ENCODE measurements at places on chromosomes 7 and 10.

DNA sequence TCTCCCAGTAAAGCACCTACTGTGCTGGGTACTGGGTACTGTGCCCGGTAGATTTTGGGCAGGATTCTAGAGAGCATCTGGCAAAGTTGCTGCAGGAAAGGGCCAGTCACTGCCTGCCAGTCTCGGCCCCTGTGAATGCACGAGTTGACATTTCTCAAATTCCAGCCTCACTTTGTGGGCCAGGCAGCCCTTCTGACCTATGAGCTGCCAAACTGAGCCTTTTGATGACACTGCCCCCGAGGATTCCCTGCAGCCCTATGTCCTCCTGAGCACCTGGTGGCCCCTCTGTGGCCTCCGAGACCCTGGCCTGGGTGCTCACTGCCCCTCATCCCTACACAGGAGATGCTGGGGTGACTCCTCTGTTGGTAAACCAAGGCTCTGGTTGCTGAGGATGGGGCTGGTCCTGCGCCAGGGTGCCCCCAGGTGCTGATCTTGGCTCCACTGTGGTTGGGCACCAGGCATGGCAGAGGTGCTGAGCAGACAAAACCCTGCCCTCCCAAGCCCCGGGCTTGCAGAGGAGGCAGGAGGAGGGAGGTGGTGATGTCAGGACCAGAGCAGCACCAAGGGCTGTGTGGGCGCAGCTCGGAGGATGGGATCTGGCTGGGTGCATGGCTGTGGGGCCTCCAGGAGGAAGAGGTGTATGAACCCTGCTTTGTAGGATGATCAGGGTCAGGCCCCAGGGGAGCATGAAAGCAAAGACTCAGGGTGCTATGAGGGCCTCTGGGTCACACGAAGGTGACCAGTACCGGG, 16.2 kb downstream of the LHPP start:
- DNase-seq, result no peak

DNA sequence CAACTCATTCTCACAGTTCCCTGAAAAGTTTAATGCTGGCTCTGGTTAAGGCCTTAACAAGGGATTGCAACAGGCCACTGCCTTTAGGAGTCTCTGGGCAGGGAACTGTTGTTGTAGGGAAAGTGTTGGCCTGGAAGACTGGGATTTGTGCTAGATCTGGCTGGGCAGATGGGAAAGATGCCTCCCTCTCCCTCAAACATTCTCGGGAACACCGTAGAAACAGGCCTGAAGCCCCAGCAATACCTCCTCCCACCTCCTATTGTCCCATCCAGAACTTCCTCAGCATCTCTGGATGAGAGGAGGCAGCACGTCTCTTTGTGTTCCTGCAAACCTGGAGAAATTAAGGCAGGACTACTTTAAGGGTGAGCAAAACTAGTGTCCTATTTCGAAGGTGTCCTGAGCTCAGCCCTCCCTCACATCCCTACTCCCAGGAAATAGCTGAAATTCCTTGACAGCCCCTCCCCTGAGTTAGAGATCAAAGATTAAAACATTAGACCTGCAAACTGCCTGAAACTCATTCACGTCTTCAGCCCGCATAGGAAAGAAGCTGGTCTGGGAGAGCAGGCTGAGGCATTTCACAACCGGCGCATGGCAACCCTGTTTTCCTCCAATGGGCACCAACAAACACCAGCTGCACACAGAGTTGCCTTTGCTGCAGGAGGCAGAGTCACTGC, 10.9 kb upstream of the MAP3K8 start:
- no peak for DNase-seq

DNA sequence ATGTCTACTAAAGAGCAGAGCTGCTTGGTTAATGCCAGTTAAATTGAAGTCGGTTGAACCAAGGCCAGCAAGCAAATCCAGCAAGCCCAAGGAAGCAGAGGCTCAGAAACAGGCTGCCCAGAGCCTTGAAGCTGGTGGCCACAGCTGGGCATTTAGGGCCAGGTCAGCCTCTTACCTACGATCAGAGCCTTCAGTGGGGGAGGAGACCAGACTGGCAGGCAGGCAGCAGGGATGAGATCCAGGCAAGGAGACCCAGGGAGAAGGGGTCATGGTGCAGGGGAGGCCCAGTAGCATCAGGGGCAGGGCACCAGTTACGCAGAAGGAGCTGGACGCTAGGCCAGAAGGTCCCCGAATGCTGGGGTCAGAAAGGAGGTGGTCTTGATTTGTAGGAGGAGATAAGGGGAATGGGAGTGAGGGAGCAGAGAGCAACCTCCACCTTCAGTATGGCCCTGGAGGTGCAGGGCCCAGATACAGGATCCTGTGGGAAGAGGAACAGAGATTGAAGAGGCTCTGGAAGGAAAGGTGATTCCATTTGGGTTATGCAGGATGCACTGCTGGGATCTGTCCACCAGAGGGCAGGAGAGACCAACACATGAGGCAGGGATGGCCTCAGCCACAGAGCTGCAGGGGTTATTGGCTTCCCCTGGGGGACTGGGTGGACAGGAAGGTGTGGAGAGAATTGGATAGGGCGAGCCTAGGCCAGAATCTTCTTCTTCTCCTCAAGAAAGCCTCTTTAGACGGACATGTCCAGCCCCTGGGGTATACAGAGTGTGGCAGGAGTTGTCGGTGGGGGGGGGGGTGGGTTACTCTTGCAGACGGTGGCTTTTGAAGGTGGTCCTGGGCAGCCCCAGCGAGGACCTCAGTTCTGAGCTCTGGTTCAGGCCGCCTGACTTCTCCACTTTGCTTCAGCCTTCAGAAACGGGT, 132.6 kb upstream of the PODXL start:
- DNase-seq, result peak; percentile 63

GRCh38 chr7:92621026-92621540, 30.9 kb upstream of the FAM133B start:
- peak; percentile 90 for DNase-seq

- DNase-seq, result peak; percentile 58
Observed at GRCh38 chr7:120996333-120996987, 7.9 kb downstream of the CPED1 start.

GRCh38 chr7:43495572-43495971, 87.3 kb upstream of the STK17A start:
- DNase-seq, result no peak

GRCh38 chr7:159084069-159084801, 60.4 kb downstream of the VIPR2 start:
- DNase-seq, result no peak

- DNase-seq, result no peak
Observed at GRCh38 chr10:132470410-132471124, 67.0 kb upstream of the INPP5A start.

DNA sequence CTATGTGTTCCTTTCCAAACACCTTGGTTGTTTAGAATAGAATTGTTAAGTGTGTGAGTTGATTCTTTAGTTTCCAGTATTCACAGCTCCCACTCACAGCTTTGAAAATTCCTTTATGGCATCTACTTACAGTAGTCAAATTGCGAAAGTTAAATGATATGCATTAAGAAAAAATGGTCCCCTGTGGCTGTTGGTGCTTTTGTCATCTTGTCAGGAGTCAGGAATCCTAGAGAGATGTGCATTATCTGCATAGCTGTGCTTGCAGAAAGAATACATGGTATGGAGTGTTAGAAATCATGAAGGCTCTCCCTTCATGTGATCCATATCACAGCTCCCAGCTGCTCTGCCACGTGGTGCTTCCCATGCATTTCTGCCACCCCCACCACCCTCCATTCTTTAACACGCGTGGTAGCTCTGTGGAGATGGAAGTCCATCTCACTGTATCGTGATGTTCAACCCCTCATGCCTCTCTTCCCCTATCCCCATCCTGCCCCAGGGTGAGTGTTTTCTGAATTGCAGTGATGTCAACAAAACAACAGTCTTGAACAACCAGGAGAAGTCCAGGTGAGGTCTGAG, 29.2 kb upstream of the CTTNBP2 start:
- DNase-seq, result no peak

DNA sequence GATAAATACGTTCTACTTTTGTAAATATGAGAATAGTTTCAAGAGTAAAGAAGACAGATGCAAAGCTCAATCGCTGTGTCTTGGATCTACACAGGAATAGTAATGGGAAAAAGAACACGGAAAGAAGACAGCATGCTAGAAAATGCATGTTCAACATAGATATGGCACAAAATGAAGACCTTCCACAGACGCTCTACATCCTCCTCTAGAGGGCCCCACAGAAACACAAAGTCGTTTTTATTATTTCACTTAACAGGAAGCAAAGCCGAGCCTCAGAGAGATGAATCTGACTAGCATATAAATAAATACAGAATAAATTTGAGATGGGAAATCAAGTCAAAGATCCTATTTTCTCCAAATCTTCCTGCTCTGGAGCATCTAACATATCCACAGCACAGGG, 292.6 kb downstream of the PARD3 start:
- DNase-seq, result no peak

DNA sequence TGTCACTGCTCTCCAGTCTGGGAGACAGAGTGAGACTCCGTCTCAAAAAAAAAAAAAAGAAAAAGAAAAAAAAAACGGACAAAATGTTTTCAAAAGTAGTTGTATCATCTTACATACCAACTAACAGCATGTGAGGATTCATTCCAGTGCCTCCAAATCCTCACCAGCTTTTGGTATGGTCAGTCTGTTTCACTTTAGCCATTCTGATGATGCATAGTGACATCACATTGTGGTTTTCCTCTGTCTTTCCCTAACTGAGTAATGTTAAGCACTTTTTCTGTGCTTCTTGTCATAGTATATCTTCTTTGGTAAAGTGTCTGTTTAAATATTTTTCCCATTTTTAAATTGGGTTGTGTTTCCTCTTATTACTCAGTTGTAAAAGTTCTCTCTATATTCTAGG, 251.4 kb upstream of the CTBP2 start:
- no peak for DNase-seq

DNA sequence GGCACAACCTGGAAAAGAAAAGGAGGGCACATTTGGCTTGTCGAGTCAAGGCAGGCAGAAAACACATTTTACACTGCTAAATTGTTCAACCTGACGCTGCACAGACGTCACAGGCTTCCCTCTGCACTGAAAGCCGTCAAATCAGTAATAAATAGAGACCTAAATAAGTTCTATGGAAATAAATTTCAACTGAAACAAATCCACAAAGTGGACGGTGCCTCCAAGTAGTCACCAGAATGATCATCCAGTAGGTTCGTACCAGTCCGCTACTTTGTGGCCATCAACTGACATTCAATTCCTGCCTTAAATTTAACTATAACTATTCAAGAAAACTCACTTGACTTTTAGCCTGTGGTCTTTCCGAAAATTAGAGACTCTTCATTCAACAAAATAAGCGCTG, 49.0 kb downstream of the NPVF start:
- no peak for DNase-seq

- DNase-seq, result no peak
Observed at GRCh38 chr7:132964876-132965275, 117.0 kb downstream of the CHCHD3 start.

GRCh38 chr10:99318048-99318447, 11.1 kb upstream of the CNNM1 start:
- no peak for DNase-seq

DNA sequence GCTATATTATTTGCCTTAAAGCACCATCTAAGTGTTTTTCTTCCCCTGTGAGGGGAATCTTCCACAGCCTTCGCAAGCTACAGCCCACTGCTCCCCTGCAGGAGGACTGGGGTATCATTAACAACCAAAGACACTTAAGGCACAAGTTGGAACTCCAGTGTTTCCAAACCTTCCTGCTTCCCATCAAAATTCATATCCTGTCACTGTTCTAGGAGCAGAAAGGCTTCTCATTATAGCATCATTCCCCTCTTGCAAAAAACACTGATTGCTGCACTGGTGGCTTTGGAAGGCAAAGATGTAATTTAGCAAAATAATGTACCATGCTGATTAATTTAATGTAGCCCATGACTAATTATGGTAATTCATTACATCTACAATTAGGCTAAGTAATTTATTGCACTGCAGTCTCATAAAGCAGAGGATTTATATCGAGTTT, 207.2 kb downstream of the SKAP2 start:
- no peak for DNase-seq

DNA sequence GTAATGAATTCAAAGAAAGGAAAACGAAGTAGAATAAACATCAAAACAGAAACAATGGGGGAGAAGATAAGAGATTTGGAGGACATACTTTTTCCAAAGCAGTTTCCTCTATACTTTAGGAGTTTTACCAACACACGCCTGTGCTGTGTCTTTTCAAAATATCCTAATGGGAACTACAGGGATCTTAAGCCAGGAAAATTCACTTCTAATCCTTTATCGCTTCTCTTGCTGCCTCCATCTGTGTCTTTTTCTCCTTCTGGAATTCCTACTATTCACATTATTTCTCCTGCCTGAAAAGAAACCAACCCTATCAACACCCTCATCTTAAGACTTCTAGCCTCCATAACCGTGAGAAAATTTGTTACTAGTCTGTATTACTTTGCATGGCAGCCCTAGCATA, 6.8 kb downstream of the HNRNPF start:
- no peak for DNase-seq

DNA sequence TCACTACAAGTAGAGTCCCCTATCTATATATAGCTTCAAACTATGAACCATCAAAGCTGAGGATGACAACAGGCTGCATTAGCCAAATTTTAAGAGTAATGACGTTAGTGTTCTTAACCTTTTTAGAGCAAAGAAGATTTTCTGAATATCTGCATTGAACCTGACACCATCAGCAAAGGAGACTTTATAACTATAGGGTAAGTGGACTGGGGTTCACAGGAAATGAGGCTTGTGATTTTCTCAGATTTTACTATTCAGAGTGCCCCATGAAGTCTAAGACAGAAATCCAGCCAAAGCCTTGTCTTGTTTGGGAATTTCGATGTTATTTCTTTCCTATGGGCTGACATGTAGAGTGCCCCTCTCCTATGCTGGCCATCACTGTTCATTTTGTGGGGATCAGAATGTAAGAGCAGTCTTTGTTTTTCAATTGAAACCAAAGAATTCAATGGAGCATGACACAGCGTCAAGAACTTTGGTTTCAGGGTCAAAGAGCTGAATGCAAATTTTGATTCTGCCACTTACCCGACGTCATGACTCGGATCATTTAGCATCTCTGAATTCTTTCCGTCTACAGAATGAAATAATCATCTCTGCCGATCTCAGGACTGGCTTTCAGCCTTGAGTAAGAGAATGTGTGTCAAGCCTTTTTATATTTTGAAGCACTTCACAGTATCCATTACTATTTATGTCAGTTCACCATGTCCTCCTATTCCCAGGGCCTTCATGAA, 52.7 kb downstream of the DENND11 start:
- no peak for DNase-seq

DNA sequence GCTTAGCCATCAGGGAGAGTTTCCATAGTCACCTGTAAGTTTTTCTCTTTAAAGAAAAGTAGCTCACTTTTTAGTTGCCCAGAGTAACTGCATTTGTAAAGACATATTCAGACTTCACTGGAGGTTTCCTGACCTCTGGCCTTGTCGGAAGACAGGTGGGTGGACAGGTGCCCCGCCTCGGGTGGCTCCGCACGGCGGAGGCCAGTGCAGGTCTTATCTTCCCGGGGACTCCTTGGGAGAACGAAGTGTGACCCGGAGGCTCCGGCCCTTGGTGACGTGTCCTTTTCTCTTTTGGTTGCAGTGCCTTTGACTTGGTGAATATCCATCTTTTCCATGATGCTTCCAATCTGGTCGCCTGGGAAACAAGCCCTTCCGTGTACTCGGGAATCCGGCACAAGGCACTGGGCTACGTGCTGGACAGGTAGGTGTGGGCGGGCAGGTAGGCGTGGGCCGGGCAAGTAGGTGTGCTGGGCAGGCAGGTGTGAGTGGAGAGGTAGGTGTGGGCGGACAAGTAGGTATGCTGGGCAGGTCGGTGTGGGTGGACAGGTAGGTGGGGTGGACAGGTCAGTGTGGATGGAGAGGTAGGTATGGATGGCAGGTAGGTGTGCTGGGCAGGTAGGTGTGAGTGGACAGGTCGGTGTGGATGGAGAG, 75.8 kb downstream of the NKX6-2 start:
- DNase-seq, result no peak

- no peak for DNase-seq
Observed at GRCh38 chr7:132154695-132155471, 421.4 kb downstream of the PLXNA4 start.

- no peak for DNase-seq
Observed at GRCh38 chr7:29271319-29271658, 76.7 kb downstream of the CHN2 start.
